Panc1 (cell line): ENCODE measurements at places on chromosomes 1 and 21. TPM values are rescaled to one million over a fixed set of nuclear protein-coding genes. Genes with fewer than 3 reads are reported as not detected.

The NEK2 gene
- total RNA-seq, result 34.4 TPM

The RYR2 gene
- total RNA-seq, result 0.03 TPM

The CFAP141 gene
- not detected for total RNA-seq

The SPATA46 gene
- not detected for total RNA-seq

The LCK gene
- 0.57 TPM for total RNA-seq

The OR2AK2 gene
- not detected for total RNA-seq

The RIPK4 gene
- 67.4 TPM for total RNA-seq

The TSACC gene
- 3.6 TPM for total RNA-seq

The GFI1 gene
- 0.49 TPM for total RNA-seq

The CHD5 gene
- total RNA-seq, result 62.9 TPM

The ABCG1 gene
- total RNA-seq, result 0.80 TPM

The SHE gene
- total RNA-seq, result 0.03 TPM

The ZNF593OS gene
- total RNA-seq, result not detected
